ENCODE measurements at places on chromosomes 12 and 14. TPM values are rescaled to one million over a fixed set of nuclear protein-coding genes. Genes with fewer than 3 reads are reported as not detected.

Gene SOX5
- total RNA-seq, result 0.15 TPM

Gene BAZ1A
- total RNA-seq, result 30.8 TPM

Gene SRRM4
- not detected for total RNA-seq

Gene ADCY6
- total RNA-seq, result 56.6 TPM

Gene LRP6
- total RNA-seq, result 30.4 TPM

Gene NPFF
- total RNA-seq, result not detected

Gene TSPAN8
- 0.35 TPM for total RNA-seq

Gene ZFC3H1
- 17.6 TPM for total RNA-seq

Data from smooth muscle cell of the coronary artery (primary cell).